ENCODE measurements at places on chromosomes 16 and 17.

DNA sequence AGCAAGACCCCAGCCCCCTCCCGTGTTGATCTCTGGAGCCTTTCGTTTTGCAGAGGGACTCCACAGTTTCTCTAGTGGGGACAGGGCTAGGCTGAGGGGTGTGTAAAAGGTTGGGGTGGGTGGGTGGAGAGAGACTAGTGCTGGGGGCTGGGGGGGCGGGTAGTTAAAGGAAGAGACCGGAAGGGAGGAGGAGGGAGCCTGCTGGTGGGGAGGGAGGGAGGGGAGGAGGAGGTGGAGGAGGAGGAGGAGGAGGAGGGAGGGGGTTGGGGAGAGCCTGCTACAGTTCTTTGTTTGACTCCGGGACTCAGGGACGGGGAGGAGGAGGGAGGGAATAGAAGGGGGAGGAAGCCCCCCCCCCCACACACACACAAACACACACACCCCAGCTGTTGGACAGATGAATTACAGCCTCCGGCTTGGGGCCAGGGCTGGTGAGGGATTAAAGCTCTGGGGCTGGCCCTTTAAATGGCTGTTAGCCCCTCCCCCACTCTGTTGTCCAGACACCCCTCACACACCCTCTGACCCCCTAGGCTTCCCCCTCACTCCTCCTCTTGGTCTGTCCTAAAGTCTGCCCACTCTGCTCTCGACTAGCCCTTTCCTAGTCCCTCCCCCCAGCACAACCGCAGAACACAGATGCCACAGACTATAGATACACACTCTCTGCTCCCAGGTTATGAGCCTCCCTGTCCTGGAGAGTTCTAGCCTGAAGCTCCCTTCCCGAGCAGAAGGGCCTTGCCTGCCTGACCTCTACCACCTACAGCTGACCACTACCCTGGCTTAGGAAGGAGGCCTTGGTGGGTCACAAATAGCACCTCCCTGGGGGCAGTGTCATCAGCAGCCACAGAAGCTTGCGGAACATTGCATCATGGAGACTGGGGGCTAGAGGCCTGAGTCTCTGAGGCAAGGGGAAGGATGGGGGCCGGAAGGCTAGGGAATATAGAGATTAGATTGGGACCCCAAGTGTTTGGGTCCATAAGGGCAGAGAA is 4.4 kb downstream of the KDM6B start:
- no peak for DNase-seq

- DNase-seq = no peak
These were observed 187.8 kb downstream of the RAB11FIP4 start for GRCh38 chr17:31579265-31579664.

DNA sequence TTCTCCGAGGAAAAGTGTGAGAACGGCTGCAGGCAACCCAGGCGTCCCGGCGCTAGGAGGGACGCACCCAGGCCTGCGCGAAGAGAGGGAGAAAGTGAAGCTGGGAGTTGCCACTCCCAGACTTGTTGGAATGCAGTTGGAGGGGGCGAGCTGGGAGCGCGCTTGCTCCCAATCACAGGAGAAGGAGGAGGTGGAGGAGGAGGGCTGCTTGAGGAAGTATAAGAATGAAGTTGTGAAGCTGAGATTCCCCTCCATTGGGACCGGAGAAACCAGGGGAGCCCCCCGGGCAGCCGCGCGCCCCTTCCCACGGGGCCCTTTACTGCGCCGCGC is at the start of gene ERBB2:
TSS of gene ERBB2 (plus strand) at position 247 of the 330 bp plus-strand sequence. CDS start 175 bp downstream, outside the sequence.
- no peak for DNase-seq

- DNase-seq = peak; percentile 47
These were observed 18.6 kb downstream of the COG7 start for GRCh38 chr16:23434380-23434779.

GRCh38 chr16:75237398-75238131 is 13.9 kb downstream of the BCAR1 start:
- no peak for DNase-seq

DNA sequence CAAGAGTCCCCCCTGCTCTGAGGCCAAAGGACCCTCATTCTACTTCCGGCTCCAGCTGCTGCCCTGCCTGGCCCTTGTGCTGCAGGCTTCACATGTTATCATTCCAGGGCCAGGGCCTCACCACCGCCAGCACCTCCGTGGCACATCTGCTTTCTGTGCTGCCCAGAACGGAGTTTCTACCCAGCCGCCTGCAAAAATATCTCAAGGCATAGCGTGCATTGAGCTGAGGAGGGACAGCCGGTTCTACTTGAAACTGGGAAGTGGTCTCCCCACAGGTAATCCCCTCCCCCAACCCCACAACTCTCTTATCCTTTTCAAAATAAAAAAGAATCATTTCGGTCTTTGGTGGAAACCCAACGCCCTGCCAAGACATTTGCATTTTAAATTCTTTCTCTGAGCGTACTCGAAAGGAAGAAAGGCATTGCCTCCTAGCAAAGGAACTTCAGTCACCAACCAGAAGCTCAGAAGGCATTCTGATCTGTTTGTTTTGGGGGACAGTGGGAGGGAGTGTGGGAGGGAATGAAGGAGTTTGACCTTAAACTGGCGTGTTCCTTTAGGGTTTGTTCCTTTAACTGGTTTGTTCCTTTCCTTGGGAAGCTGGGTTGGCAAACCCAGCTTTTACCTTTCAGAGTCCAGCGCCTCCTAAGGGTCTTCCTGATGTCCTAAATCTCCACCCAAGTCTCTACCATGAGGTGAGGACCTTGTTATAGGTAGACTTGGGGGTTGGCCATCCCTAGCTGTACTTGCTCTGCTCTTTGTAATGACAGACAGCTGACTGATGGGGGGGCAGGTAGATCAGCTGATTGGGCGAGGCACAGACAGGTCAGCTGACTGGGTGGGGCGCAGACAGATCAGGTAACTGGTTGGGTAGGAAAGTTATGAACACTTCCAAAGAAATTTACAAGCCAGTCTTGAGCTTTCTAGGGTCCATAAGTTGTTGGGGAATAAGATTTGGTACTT is 33.4 kb upstream of the PIK3R6 start:
- no peak for DNase-seq
